NCI-H1694 treated with DMSO at 0.1 percent for 48 hours (cell line): ENCODE measurements at places on chromosomes 13 and 19.

DNA sequence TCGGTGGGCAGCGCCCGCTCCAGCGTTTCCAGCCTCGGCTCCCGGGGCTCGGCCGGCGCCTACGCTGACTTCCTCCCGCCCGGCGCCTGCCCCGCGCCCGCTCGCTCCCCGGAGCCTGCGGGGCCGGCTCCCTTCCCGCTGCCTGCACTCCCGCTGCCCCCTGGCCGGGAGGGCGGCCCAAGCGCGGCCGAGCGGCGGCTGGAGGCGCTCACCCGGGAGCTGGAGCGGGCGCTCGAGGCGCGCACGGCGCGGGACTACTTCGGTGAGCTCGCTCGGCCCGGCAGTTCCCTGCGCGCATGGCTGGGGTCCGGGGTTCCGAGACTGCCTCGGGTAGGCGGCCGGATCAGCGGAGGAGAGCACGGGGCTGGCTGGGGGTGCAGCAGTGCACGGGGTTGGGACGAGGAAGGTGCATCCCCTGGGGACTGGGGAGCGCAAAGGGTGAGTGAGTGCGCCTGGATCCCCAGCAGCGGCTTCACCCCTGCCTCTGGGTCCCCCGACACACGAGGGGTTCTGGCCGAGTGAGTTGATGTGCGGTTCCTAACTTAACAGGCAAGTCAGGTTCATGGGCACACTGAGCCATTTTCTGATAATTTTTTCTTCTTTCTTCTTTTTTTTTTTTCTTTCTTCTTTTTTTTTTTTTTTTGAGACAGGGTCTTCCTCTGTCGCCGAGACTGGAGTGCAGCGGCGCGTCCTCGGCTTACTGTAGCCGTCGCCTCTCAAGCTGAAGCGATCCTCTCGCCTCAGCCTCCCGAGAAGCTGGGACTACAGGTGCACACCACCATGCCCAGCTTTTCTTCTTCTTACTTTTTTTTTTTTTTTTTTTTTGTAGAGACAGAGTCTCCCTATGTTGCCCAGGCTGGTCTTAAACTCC lies 1.1 kb downstream of the WTIP start:
- DNase-seq, result no peak

DNA sequence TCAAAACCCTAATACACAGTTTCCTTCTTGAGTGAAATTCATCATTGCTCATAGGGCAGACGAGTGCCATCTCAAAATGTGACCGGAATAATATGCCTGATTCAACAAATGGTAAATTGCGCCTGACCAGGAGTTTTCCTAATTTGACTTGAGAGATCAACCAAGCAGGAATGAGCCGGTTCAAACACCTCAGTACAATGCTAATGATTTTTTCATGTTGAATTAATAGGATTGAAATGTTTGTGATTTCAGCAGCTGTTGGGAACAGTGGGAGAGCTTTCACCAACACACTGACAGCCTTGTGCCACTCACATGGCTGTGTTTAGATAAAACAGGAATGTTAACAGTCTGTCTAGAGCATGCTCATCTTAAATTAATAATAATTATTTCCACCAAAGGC lies 484.8 kb downstream of the PCDH9 start:
- peak; percentile 43 for DNase-seq

DNA sequence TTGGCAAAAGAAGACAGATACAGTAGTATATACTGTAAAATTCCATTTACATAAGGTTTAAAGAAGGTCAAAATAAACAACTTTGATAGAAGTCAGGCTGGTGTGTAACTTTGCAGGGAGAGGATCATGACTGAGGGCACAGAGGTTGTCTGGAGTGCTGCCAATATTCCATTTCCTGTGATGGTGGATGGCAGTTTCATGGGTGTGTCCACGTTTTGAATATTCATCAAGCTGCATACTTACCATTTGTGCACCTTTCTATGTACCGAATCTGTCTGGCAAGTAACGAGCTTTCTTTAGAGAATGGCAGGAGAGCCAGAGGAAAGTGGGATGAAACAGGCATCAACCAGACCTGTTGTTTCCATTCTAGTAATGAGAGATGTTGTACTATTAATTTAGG lies 420.5 kb upstream of the HTR2A start:
- DNase-seq, result no peak

DNA sequence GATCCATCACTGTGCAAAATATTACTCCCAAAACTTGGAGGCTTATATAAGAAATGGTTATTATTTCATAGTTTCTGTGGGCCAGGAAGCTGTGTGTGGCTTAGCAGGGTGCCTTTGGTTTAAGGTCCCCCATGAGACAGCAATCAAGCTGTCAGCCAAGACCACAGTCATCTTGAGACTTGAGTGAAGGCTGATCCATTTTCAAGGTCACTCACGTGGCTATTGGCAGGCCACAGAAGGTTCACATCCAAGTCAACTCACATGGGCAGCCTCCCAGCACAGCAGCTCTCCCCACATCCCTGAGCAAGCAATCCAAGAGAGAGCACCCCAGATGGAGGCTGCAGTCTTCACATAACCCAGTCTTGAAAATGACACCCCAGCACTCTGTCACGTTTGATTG lies 537.4 kb downstream of the MYO16 start:
- no peak for DNase-seq

- no peak for DNase-seq
These were observed 12.8 kb downstream of the SHC2 start for GRCh38 chr19:447816-448560.

GRCh38 chr19:44746946-44747738 lies 1.4 kb upstream of the BCL3 start:
- peak; percentile 31 for DNase-seq

DNA sequence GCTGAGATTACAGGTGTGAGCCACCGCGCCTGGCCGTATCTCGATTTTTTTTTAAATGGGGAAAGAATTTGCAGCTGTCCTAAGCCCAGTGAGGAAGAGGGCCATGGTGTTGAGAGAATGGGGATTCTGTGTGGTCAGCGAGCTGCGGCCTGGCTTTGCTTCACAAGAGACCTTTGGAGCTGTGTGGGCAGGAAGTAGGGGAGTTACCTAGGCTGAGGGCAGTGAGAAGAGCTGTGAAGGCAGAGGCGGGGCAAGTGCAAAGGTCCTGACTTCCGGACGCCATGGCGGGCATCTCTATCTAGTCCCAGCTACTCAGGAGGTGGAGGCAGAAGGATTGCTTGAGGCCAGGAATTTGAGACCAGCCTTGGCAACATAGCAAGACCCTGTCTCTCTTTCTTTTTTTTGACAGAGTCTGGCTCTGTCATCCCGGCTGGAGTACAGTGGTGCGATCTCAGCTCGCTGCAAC lies 4.9 kb downstream of the AP2A1 start:
- no peak for DNase-seq

DNA sequence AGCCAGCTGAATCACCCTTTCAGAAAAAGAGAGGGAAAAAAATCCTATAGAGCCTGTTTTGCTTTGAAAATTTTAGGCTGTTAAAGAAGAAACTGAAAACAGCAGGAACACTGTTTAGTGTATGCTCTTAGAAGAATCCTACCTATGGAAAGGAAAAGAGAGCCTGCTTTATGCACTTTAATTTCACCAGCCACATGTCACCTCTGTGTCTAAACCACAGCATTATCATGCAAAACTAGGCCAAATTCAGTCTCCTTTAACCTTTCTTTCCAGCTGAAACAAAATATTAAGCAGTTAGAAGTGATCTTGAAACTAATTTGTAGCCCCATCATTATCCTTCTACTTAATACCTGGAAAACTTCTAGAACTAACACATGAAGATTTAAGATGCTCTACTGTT lies 97.2 kb upstream of the MAB21L1 start:
- DNase-seq, result no peak

GRCh38 chr13:45349438-45349837 lies 8.5 kb upstream of the TPT1 start:
- DNase-seq, result no peak

- no peak for DNase-seq
These were observed 6.6 kb upstream of the SIGLEC12 start for GRCh38 chr19:51508059-51508733.

- no peak for DNase-seq
These were observed 683.8 kb upstream of the ATXN8OS start for GRCh38 chr13:69423844-69424243.

DNA sequence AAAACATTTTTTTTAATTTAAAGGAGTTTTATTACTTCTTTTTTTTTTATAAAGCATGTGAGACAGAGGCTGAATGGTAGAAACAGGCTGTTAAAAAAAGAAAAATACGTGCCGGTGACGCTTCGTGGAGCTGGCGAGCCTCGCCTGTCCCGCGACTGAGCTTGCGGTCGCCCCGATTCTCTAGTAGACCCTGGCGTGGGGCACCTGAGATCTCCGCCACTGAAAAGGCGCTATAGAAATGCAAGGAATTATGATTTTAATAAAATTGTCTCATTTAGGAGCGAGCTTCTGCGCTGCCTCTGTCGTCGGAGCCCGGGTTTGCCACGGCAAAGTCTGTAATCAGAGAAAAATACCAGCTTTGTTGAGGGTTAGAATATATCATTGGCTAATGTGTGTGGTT lies 18.4 kb downstream of the NFIX start:
- no peak for DNase-seq

GRCh38 chr19:19758164-19758563 lies 25.3 kb upstream of the ZNF14 start:
- DNase-seq, result no peak

DNA sequence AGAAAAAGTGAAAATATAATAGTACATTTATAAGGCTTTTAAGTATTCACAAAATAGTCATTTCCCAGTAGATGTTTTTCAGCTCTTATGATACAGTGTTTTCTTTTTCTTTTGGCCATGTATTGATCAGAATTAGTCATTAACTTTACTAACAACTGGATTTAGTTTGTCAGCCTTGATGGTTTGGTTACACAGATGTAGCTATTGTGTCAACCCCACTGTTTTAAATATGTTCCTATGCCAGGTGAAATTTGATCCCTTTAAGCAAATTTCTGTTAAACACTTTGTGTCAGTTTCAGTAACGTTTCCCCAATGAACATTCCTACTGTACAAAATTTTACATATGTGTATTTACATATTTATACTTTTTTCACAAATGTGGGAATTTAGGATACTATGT lies 261.5 kb upstream of the STARD13 start:
- no peak for DNase-seq

DNA sequence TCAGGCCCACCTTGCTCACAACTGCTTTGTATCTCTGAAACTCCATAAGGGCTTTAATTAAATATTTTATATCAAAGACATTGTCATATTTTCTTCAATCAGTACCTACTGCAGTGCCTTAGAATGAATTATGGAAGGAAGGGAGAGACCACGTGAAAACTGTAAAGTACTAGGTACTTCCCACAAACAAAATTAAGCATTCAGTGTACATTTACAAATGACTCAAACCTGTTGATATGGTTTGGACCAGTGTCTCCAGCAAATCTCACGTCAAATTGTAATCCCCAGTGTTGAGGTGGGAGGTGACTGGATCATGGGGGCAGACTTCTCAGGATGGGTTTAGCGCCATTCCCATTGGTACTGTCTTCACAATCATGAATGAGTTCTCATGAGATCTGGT lies 23.2 kb downstream of the KCTD12 start:
- no peak for DNase-seq

GRCh38 chr13:42876270-42876714 lies 94.9 kb downstream of the FAM216B start:
- no peak for DNase-seq

DNA sequence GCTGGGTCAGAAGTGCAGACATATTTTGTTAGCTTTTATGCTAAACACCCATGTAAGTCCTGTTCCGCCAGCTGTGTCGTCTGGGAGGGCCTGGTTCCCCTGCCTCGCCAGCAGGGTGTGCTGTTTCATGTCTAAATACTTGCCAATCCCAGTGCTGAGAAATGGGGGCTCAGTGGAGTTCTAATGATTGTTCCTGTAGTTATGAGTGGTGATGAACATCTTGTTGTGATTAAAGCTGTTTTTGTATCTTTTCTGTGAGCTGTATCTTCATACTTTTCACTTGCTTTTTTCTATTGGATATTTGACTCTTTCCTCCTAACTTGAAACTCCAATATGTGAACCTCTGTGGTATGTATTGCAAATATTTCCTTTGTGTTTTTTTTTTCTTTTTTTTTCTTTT lies 32.7 kb downstream of the KDM4B start:
- peak; percentile 4 for DNase-seq

- no peak for DNase-seq
These were observed 105.0 kb downstream of the MBNL2 start for GRCh38 chr13:97327086-97327485.

- DNase-seq, result no peak
These were observed 5.4 kb downstream of the GATAD2A start for GRCh38 chr19:19410553-19411550.

DNA sequence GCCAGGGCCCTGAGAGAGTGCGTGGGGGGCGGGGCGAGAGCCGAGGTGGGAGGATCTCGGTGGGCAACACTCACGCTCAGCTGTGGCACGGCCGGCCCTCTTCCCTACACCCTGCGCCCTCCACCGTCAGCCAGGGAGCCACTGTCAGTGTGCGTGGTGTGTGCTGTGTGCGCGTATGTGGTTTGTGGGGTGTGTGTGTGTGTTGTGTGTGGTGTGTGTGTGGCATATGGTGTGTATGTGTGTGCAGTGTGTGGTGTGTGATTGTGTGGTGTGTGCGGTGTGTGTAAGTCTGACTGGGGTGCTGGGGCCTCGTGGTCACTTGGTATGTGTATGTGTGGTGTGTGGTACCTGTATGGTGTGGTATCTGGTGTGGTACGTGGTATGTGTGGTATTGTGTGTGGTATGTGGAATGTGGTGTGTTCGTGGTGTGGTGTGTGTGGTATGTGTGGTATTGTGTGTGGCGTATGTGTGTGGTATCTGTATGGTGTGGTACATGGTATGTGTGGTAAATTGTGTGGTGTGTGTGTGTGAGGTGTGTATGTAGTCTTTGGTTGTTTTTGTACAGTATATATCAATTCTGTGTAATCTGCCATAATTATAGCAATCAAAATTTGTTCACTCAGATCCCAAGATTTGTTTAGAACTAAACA lies 5.1 kb downstream of the GRK1 start:
- no peak for DNase-seq

GRCh38 chr19:31372246-31372781 lies 23.1 kb upstream of the TSHZ3 start:
- DNase-seq, result no peak

DNA sequence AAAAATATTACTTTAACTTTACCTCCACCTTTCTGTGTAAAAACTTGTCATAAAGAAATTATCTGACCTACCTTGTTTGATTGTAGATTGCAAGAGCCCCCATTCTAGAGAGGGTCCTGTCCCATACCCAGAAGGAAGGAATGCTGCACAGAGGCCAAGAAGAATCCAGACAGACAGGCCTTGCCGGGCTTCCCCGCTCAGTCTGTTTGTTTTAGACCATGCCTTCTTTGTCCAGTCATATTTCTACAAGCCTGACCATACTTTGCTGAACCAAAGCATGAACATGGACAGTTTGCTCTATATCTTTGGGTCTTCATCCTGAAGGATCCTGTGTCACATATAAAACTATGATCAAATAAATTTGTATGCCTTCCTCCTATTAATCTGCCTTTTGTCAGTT lies 95.8 kb upstream of the MYCBP2 start:
- no peak for DNase-seq

GRCh38 chr19:35004517-35005255 lies 4.6 kb downstream of the GRAMD1A start:
- DNase-seq, result no peak

- no peak for DNase-seq
These were observed 156.4 kb downstream of the MYO16 start for GRCh38 chr13:108785844-108786243.

GRCh38 chr19:48968813-48969218 lies 3.7 kb downstream of the FTL start:
- no peak for DNase-seq
